ENCODE measurements at places on chromosomes 1 and 21.

DNA sequence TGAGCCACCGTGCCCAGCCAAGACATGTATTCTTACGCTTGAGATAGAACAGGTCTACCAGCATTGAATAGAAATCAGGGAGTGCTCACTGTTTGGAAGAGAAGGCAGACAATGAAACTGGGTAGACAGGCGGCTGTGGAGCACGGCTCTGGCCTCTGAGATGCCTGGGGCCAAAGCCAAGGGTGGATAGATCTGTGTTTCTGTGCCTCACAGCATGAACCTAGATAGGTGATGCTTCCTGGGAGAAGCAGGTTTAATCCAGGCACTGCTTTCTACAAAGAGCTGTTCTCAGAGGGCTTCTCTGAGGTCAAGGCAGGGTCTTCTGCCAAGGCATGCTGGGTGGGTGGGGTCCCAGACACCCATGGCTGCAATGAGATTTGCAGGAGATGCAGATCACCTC, 24.6 kb upstream of the PRSS38 start:
- no peak for DNase-seq

DNA sequence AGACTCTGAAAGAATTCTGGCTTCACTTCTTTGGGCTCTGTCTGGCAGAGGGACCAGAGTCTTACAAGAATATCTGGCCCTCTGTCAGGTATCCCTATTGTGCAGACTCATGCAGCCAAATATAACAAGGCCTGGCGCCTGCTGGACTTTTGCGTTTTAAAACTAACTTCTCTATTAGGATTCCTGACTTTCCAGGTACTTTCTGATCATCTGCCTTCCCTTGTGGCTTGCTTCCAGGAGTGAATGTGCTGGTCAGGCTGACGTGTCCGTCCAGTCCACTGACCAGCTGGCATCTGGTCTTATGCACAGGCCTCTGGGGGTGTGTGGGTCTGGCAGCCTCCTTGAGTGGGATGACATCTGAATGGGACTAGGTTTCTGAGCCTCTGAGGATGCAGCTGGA, 8.6 kb upstream of the RAB29 start:
- no peak for DNase-seq

- no peak for DNase-seq
These were observed 81.7 kb upstream of the DUSP10 start for GRCh38 chr1:221823561-221823960.

DNA sequence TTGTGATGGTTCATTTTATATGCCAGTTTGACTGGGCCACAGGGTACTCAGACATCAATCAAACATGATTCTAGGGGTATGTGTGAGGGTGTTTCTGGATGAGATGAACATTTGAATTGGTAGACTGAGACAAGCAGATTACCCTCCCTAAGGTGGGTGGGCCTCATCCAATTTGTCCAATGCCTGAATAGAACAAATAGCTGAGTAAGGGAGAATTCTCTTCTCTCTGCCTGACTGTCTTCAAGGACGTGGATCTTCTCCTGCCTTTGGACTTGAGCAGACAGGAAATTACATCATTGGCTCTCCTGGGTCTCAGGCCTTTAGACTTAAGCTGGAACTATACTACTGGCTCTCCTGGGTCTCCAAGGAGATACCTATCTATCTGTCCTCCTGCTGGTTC, 64.4 kb downstream of the SUSD4 start:
- no peak for DNase-seq

DNA sequence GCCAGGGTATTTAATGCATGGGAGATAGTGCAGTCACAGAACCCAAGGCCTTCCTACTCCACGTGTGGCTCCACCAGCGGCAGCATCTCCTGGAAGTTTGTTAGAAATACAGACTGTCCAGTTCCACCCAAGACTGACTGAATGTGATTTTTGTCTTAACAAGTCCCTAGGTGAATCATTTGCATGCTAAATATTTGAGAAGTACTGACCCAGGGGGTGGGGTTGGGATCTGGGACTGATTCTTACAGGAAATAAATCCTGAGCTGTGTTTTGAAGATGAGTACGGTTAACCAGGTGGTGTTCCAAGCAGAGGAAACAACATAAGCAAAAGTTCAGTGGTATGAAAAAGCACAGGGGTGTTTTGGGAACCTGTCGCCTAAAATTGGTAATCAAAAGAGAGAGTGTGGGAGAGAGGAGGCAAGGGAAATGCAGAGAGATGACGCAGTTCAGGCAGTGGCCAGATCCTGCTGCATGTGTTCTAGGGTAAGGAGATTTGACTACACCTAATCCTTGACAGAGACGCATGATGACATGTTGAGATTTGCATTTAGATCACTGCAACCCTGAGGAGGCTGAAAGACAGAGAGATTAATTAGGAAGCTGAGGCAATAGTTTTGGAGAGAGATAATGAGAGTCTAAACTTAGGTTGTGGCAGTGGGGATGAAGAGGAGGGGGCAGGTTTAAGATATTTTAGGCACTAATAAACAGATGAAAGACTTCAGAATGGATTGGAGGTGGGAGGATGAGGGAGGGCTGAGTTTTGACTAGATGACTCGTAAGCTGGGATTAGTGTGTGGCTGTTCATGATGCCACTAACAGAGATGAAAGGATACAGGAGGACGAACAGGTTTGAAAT, 3.7 kb upstream of the ZNF326 start:
- DNase-seq = no peak

DNA sequence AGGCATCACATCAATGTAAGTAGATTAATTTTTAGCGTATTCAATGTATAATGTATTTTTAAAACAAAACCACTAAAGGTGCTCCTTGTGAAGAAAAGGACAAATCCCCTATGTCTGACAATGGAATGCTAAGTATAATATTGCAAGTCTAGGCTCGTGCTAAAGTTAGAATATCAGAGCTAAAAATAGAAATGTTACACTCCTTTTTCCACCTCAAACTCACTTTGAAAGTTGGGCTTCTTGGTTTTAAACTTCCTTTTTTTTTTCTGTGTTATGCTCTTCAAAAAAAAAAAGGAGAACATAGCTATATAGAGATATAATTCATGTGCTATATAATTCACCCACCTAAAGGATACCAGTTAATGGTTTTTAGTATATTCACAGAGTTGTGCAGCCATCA, 3.6 kb upstream of the SERBP1 start:
- no peak for DNase-seq

DNA sequence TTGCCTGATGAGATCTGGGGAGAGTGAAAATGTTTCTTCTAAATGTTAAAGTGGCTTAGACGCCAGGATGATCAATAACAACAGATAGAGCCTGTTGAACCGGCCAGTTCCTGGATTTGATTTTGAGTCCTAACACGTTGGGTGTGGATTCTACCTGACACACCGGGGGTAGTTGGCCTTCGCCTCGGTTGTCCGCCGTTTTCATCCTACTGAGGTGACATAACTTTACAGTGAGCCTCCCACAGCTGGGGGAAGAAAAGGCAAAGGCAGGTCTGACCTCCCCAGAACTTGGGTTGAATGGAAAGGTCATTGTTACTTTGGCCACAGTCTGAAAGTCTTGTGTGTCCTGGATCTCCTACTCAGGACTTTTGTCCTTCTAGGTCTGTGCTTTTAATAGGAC, 1.1 kb downstream of the PGD start:
- no peak for DNase-seq

GRCh38 chr1:5780324-5780716, 211.9 kb downstream of the NPHP4 start:
- DNase-seq = no peak

- DNase-seq = no peak
These were observed 26.5 kb upstream of the LPAR3 start for GRCh38 chr1:84919461-84919970.

DNA sequence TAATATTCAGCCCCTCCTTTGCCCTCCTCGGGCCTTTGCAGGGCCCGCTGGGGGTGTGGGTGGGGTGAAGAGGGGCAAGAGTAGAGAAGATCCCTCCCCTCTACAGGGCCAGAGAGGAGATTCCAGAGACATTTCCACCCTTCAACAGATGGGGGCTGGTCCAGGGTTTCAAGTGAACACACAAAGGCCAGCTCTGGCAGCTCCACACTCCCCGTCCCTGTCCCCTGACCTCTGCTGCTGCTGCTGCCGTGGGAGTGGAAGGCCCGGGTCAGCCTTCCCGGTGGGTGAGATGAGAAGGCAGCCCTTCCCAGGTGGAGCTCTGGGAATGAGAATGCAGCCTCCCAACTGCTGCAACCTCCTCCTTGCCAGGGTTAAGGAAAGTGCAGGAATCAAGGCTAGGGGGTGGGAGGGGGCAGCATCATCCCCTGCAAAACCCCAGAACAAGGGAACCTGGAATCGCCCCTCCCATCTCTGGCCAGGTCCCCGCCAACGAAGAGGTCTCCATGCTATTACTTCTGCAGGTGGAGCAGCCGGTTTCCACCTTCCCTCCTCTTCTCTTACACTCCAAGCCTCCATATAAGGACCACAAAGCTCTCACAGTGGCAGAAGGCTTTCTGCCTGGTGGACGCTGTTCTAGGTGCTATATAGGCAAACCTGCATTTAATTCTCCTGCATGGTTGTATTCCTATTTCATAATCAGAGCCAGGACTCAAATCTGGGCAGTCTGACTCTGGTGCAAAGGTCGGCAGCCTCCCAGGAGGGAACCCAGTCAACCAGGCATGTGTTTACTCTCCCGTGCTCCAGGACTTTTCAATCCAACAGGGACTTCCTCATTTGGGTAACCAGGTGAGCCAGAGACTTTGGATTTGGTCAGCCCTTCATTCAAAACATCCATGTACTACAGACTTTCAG, 22.9 kb upstream of the ARHGEF10L start:
- DNase-seq = no peak

- no peak for DNase-seq
These were observed 1.6 kb upstream of the ZNF124 start for GRCh38 chr1:247173431-247173830.

GRCh38 chr1:11134251-11134897, 34.7 kb upstream of the EXOSC10 start:
- DNase-seq = no peak

GRCh38 chr1:174393885-174394284, 53.9 kb upstream of the GPR52 start:
- no peak for DNase-seq

- DNase-seq = no peak
These were observed 179.5 kb upstream of the VAMP3 start for GRCh38 chr1:7591565-7591964.

- no peak for DNase-seq
These were observed 30.1 kb upstream of the CHAF1B start for GRCh38 chr21:36354918-36355680.

GRCh38 chr1:179601093-179601492, 9.5 kb downstream of the TDRD5 start:
- DNase-seq = no peak

- no peak for DNase-seq
These were observed 161.5 kb downstream of the GRIK3 start for GRCh38 chr1:36872858-36873257.

DNA sequence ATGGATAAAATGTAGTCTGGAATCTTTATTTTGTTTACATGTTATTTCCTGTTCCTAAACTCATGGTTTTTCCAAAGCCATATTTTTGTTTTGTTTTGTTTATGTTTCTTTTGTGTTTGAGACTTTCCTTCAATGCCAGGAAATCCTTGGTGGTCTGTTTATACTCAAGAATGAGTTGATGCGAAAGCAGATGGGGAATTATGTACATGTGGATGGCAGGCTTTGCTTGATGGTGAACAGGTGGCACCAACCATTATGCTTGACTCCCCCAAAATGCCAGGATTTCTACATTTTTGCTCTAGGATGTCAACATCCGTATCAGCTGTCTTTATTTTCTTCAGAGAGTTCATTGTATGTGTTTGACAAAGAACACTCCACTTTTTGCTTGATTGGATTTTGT, 448.5 kb downstream of the PRDM2 start:
- no peak for DNase-seq

- DNase-seq = no peak
These were observed 6.7 kb downstream of the ZNF496 start for GRCh38 chr1:247324923-247325322.

GRCh38 chr1:16067933-16068332, 5.5 kb downstream of the FAM131C start:
- no peak for DNase-seq

DNA sequence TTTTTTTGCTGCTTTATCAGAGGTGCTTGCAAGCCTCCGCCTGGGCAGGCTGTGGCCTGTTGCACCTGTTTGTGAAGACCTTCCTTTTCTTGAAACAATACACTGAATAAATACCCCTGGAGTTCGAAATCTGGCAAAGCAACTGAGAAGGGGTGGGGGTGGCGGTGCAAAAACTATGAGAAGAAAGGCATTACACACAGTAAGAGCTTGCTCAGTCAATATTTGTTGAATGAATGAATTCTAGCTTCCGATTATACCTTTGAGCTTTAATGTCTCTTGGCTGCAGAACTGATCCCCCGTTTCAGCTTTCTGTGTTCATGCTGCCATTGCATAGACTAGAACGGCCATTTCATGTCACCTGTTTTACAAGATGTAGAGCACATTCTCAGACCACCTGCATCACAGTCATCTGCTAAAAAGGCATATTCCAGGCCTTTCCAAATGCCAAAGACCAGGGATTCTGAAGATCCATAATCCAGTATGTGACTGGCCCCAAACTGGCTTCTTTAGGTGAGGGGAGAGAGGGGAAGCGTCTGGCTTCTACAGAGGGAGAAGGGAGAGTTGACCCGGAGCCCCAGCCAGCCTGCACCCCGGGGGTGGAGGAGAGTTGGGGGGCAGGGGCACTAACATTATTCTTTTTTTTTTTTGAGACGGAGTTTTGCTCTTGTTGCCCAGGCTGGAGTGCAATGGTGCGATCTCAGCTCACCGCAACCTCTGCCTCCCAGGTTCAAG, 111.5 kb downstream of the ETS2 start:
- no peak for DNase-seq

DNA sequence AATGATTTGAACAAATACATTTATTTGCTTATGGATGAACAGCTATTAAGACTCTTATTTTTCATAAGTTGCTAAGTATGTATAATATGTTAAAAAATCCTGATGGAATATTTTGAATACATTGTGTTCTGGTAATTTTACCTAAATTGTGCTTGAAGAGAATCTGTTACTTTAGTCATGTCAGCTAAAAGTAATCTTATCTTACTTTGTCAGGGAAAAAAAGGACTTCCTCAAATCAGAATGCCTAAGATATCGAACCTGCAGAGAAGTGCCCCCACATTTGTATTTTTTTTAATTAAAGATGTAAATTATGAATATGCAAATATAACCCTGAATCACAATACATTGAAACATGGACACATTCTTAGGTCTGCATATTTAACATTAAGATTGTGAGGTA, 1331.7 kb downstream of the MRPL39 start:
- no peak for DNase-seq

DNA sequence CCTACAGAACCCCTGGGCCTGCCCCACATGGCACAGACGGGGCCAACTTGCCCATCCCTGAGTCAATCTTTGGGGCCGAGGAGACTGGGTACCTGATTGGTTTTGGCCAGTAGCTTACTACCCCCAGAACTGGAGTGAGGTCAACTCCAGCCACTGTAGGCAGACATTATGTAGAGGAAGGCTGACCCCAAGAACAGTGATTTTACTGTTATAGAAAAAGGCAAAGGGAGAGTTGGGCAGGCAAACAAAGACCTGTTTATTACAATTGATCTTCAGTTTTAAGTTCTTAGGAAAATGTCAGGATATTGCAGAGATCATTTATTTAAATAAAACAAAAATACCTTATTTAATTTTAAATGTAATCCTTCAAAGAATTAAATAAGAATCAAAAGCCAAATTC, 653.8 kb downstream of the NPHP4 start:
- DNase-seq = no peak

DNA sequence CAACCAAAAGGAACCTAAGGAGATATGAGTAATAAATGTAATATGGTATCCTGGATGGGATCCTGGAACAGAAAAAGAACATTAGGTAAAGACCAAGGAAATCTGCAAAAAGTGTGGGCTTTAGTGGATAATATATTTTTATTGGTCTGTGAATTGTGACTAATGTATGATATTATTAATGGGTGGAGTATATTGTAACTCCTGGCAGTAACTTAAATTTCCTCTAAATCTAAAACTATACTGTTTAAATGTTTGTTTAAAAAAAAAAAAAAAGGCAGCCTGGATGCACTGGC, 68.4 kb downstream of the LRRC8D start:
- no peak for DNase-seq
